Esophagus squamous epithelium (tissue), 5 donors: ENCODE measurements at places on chromosomes 12 and 14.

- DNase-seq: no peak
These were observed 12.2 kb upstream of the OR5AU1 start for GRCh38 chr14:21168055-21168454.

GRCh38 chr12:110721570-110721969 lies 21.1 kb downstream of the PPP1CC start:
- no peak for DNase-seq

- no peak for DNase-seq
These were observed 30.6 kb upstream of the FICD start for GRCh38 chr12:108484431-108484830.

GRCh38 chr14:86787717-86788116 lies 1205.3 kb downstream of the GALC start:
- DNase-seq: no peak

DNA sequence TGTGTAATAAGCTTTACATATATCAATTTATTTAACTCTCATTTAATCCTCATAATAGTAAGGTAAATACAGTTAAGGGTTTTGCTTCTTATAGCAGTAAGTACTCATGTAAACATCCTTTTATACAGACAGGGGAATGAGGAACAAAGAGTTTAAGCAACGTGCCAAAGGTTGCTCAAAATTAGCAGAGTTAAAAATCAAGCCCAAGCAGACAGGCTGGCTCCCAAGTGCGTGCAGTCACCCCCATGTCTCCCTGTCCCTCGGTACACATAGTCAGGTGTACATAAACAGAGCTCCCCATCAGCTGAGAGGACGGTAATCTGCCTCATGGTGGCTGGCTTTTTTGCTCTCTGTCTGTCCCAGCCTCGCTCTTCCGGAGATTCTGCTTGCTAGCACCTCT lies 126.4 kb downstream of the DERA start:
- no peak for DNase-seq

DNA sequence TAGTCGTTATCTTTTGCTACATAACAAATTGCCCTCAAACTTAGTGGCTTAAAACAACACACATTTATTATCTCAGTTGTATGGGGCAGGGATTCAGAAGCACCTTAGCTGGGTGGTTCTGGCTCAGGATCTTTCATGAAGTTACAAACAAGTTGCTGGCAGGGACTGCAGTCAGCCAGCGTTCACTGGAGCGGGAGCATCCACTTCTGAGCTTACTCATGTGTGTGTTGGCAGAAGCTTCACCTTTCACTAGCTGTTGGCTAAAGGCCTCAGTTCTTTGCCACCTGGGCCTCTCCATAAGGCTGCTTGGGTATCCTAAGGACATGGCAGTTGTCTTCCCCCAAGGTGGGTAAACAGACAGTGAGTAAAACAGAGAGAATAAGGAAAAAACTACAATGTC lies 365.7 kb downstream of the RPS29 start:
- DNase-seq: no peak

DNA sequence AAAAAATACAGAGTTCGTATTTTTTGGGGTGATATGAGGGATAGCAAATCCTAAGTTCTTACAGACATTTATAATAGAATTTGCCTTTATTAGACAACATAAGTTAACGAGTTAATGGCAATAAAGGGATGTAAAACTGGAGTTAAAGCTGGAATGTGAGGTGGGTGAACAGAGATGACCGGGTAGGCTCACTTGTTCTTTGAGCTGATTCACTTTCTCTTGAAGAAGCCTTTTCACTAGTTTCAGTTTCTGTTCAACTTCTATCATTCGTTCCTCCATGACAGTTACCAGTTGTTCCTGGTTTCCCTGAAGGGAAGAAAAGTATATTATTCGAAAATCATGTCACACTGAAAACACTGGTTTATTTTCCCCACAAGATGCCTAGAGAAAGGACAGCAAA lies 57.7 kb upstream of the SAV1 start:
- DNase-seq: no peak

DNA sequence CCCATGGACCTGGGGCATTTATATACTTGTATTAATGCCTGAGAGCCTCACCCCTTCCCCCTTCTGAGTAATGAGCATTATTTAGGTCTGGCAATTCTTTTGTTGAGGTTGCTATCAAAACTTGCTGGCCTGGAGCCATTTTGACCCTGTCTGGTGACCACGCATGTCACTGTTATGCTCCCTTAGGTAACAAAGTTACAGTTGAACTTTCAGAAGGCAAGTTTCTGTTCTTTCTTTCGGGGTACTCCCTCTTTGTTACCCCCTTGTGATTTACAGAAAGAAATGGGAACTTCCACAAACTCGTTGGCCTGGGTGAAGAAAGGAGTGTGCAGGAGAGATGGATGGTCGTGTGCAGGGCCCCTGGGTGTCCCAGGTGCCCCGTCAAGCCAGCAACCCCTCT lies 305.4 kb downstream of the DPF3 start:
- DNase-seq: no peak

- no peak for DNase-seq
These were observed 52.1 kb upstream of the ATP2B1 start for GRCh38 chr12:89760783-89761182.
